Activated naive CD4-positive, alpha-beta T cell treated with anti-CD3 and anti-CD28 coated beads, Interleukin-2, amount 10 ng/mL, durations not matched to agents 7 days and 5 days (primary cell): ENCODE measurements at places on chromosomes 4 and X.

- H3K36me3 ChIP-seq, result no peaks in the 10 kb centered on the region
- no peak overlapping the region for H3K4me3 ChIP-seq
- DNase-seq, result no peak
- no peak overlapping the region for H3K27ac ChIP-seq
- H3K4me1 ChIP-seq, result no peaks in the 10 kb centered on the region
- H3K27me3 ChIP-seq, result no peaks in the 10 kb centered on the region
These were observed 277.0 kb upstream of the INTU start for GRCh38 chr4:127355743-127356142.

- H3K27me3 ChIP-seq, result no peaks in the 10 kb centered on the region
- DNase-seq, result no peak
- H3K4me3 ChIP-seq, result no peak overlapping the region
These were observed 37.0 kb downstream of the NSG1 start for GRCh38 chr4:4423706-4424498.

- no peak overlapping the region for H3K27ac ChIP-seq
- peaks cover under 1% of the 10 kb centered on the region for H3K27me3 ChIP-seq
- H3K36me3 ChIP-seq, result no peaks in the 10 kb centered on the region
- no peak overlapping the region for H3K4me3 ChIP-seq
These were observed 7.2 kb downstream of the IL15 start for GRCh38 chr4:141643557-141643956.

DNA sequence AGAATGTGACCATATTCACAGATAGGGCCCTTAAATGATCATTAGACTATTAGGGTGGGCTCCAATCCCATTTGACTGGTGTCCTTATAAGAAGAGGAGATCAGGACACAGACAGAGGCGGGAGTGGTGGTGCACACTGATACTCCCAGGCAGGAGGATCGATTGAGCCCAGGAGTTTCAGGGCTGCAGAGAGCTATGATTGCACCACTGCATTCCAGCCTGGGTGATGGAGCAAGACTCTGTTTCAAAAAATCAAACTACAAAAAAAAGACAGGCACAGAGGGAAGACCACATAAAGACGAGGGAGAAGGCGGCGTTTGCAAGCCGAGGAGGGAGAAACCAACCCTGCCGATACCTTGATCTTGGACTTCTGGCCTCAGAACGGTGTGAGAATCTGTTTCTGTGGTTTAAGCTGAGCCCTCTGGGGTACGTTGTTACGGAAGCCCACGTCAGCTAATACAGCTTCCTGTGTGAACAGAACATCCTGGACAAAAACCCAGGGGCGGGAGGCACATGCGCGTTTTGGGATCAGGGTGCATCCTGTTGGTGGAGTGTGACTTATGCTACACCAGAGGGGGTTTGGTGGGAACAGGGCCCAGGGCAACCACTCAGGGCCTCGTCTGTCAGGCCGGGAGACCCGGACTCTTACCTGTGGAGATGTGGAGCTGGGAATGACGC lies 211.8 kb upstream of the PSAPL1 start:
- no peaks in the 10 kb centered on the region for H3K27me3 ChIP-seq
- H3K4me1 ChIP-seq, result peaks cover 32% of the 10 kb centered on the region
- no peak for DNase-seq
- H3K36me3 ChIP-seq, result no peaks in the 10 kb centered on the region

- H3K36me3 ChIP-seq, result no peaks in the 10 kb centered on the region
- DNase-seq, result no peak
- no peaks in the 10 kb centered on the region for H3K27me3 ChIP-seq
- no peak overlapping the region for H3K27ac ChIP-seq
- H3K4me3 ChIP-seq, result no peak overlapping the region
These were observed 45.1 kb upstream of the PPARGC1A start for GRCh38 chr4:23934915-23935314.

- no peaks in the 10 kb centered on the region for H3K4me1 ChIP-seq
- no peak overlapping the region for H3K27ac ChIP-seq
- H3K36me3 ChIP-seq, result no peaks in the 10 kb centered on the region
- DNase-seq, result no peak
- H3K4me3 ChIP-seq, result no peak overlapping the region
- no peaks in the 10 kb centered on the region for H3K27me3 ChIP-seq
These were observed 273.9 kb downstream of the TLL1 start for GRCh38 chr4:166146806-166147540.

DNA sequence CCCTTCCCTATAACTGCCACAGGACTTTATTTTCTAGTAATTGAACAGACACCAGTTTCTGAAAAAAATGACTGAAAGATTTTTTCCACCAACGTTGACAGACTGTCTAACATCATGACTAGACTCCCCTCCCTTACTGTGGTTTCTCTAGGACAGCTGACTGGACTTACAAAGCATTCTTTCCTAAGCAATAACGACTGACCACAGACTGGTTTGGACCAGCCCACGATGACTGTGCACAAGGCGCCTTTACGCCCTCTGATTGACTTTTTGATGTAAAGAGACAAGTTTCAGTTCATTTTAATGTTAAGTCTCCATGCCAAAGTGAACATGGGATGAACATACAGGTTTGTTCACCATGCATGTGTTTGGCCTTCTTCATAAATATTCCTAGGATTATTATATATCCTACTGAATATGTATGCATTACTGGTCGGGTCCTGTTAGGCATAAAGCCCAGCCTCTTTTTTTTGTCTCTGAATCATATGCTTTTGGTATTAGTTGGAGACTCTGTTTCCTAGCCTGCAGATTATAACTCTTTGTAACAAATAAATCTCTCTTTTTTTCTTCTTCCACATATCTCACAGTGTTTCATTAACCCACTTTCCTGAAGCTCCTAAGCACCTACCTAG lies 50.5 kb upstream of the UGT2B4 start:
- no peaks in the 10 kb centered on the region for H3K4me1 ChIP-seq
- H3K4me3 ChIP-seq, result no peak overlapping the region
- no peaks in the 10 kb centered on the region for H3K27me3 ChIP-seq
- no peak for DNase-seq
- no peak overlapping the region for H3K27ac ChIP-seq
- H3K36me3 ChIP-seq, result no peaks in the 10 kb centered on the region

DNA sequence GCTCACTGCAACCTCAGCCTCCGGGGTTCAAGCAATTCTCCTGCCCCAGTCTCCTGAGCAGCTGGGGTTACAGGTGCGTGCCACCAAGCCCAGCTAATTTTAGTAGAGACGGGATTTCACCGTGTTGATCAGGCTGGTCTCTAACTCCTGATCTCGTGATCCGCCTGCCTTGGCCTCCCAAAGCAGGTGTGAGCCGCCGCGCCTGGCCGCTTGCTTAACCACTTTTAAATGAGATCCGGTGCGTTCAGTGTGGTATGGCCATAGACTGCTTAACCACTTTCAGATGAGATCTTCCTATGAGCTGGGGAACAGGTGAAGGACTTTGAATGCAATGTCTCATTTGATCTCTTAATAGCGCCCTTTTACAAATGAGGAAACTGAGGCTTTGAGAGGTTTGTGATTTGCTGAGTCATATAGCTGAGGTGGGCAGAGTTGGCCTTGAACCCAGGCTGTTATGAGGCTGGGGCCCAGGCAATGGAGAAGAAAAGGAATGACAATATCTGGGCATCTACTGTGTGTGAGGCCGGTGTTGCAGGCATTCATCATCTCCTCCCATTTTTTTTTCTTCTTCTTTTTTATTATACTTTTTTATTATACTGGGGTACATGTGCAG lies 41.9 kb upstream of the NSG1 start:
- no peaks in the 10 kb centered on the region for H3K27me3 ChIP-seq
- H3K27ac ChIP-seq, result no peak overlapping the region
- no peak for DNase-seq

GRCh38 chr4:168835880-168836454 lies 174.1 kb downstream of the CBR4 start:
- H3K27ac ChIP-seq, result no peak overlapping the region
- peaks cover 68% of the 10 kb centered on the region for H3K27me3 ChIP-seq
- no peak overlapping the region for H3K4me3 ChIP-seq
- peaks cover 12% of the 10 kb centered on the region for H3K4me1 ChIP-seq
- H3K36me3 ChIP-seq, result no peaks in the 10 kb centered on the region

DNA sequence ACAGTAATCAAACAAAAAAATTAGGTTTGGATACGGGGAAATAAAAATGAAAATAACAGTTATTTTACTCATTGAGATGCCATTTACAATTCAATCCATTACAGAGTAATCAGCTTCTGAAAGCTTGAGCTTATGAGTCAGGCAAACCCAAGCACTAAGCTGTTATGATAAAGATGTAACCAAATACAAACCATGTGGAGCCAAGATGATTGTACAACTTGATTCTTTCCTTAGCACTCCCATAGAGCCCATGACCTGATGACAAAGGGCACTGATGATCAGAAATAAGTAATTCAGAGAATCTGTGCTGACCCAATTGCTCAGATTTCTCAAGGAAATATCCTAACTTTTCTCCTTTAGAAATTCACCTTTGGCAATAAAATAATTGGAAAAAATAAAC lies 40.5 kb upstream of the PRKG2 start:
- no peak overlapping the region for H3K27ac ChIP-seq
- H3K27me3 ChIP-seq, result no peaks in the 10 kb centered on the region
- no peaks in the 10 kb centered on the region for H3K36me3 ChIP-seq
- no peak overlapping the region for H3K4me3 ChIP-seq
- no peaks in the 10 kb centered on the region for H3K4me1 ChIP-seq

DNA sequence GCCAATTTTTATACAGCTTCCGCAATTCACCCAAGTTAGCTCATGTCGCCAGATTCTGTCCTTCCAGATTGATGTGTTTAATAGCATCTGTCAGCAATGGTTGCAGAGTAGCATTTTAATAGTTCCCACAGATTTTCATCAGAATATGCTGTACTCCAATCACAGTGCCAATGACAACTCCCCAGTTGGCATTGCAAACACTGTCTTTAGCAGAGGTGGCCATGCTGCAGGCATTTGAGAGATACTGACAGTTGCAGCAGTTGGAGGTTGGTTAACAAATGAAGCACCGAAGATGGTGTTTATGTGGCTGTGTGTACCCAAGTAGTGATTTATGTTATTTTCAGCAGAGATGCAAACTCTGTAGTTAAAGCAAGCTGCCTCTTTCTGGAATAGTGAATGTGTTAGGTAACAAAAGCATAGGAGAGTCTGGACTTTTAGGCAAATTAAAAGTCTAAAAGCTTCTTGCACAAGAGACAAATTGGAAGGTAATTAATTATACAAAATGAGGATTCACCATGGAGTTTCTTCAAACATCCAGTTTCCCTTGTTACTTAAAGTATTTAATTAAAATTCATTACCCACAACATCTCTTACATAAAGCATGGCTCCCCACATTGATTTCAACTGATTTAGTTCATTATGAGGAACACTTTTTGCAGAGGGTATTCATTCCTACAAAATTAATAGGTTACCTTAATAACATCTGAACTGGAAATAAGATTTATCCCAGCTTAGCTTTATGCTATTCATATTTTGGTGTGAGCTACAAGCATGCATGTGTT lies 65.2 kb downstream of the PARM1 start:
- no peaks in the 10 kb centered on the region for H3K4me1 ChIP-seq
- H3K4me3 ChIP-seq, result no peak overlapping the region
- H3K36me3 ChIP-seq, result no peaks in the 10 kb centered on the region
- no peak for DNase-seq
- no peaks in the 10 kb centered on the region for H3K27me3 ChIP-seq
